NCI-H2171 (cell line): ENCODE measurements at places on chromosomes 11 and 22.

GRCh38 chr22:37880668-37881440 lies 25.2 kb upstream of the MICALL1 start:
- no peak for DNase-seq

DNA sequence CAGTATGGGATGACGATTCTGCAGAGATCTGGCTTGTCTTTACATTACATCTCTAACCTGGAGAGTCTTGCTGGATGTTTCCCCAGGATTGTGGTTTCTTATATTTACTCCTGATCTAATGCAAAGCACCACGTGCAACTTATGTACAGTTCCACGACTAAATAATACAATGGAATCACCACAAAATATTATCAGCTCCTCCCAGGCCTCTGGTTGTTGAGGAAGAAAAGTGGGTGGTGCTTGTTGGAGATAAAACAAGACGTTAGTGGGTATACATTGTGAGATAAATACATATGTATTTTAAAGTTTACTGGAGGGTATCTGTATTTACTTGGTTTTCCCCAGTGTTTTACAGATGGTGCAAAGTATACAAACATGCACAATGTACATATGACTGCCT lies 569.7 kb downstream of the NTM start:
- no peak for DNase-seq

DNA sequence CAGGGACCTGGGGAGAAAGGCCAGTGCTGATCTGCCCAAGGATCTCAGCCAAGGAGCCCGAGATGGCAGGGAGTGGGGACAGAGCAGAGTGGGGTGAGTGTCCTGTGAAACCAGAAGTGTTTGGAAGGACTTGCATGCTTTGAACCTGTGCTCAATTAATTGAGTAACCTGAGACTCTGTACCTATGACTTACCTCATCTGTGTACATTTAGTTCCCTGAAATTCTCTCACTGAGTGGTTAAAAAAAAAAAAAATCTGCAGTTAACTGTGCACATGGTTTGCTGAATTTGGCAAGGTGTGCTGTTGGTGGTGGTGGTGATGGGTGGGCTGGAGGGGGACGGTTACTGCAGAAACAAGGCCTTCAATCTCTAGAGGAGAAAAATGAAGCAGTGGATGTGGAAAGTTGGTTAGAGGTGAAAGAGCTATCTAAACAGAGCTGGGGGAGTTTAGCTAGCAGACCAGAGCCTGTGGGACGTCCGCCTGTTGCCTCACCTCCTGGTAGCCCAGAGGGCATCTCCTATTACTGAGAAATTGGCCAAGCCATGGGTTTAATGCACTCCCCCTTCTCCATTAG lies 8.3 kb upstream of the SORL1-AS1 start:
- no peak for DNase-seq

GRCh38 chr11:35082321-35083180 lies 56.4 kb upstream of the CD44 start:
- no peak for DNase-seq

DNA sequence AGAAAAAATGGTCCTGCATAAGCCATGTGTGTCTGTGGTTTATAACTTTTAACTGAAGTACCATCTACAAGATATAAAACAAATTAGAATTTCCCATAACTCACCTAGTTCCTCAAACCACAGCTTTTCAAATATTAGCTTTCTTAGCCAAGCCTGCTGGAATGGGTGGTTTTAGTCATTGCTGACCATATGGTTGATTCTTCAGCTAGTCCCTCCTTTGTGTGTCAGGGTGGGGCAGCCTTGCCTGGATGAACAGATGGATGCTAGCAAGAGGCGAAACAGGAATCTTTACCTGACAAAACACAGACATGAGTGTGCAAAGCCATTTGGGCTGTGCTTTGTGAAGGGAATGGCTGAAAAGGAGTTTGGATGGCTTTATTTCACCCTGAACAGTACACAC lies 6.9 kb upstream of the B3GNT6 start:
- DNase-seq: peak; percentile 39

- no peak for DNase-seq
Measured at GRCh38 chr22:39317775-39318506, 1.5 kb downstream of the RPL3 start.

DNA sequence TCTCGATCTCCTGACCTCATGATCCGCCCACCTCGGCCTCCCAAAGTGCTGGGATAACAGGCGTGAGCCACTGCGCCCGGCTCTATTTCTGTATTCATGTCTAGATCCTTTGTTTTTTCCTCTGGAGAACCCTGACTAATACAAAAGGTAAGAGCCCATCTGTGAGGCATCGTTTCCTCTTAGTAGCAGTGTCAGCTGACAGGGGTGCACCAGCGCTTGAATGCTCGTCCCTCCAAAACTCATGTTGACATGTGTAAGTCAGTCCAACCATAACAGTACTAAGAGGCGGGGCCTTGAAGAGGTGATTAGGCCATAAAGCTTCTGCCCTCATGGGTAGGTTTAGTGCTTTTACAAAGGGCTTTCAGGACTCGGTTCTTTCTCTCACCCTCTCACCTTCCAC lies 470.1 kb upstream of the B3GAT1 start:
- no peak for DNase-seq

- peak; percentile 2 for DNase-seq
Measured at GRCh38 chr11:133078591-133079404, 453.5 kb downstream of the OPCML start.

DNA sequence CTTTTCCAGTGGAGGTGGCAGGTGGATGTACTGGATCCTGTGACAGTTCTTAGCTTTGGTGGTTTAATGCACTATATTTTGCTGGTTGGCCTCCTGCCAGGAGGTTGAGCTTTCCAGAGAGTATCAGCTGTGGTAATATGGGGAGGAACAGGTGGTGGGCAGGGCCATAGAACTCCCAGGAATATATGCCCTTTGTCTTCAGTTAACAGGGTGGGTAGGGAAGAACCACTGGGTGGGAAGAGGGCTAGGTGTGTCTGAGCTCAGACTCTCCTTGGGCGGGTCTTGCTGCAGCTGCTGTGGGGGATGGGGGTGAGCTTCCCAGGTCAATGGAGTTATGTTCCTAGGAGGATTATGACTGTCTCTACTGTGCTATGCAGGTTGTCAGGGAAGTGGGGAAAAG lies 203.8 kb downstream of the DLG2 start:
- no peak for DNase-seq

DNA sequence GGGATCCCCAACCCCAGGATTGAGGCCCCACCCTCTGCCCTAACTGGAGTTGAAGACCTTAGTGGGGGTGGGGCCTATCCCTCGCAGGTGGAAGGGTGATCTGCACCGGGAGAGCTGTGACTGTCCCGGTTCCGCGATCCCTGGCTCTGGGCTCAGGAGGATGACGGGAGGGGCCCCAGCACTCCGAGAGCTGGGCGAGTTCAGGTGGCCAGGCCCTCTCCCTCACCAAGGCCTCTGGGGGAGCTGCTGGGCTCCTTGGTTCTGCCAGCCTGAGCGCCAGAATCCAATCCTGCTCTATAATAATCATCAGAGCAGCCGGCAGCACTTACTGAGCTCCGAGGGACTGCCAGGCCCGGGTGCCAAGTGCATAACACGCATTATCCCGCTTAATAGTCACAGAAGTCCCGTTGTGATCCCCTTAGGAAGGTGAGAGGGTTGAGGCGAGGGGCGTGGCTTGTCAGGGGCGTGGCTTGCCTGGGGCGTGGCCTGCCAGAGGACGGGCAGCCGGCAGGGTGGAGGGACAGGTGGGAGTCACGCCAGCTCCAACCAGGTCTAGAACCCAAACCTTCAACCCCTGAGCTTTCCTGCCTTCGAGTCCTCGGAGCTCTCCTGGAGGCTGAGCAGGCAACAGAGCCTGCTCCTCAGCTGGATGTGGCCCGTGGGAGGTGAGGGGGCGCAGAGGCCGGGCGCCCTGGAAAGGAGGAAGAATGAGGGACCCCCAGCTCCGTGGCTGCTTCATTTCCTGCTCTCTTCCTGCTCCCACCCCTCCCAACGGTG lies 7.3 kb upstream of the SYT7 start:
- peak; percentile 41 for DNase-seq

DNA sequence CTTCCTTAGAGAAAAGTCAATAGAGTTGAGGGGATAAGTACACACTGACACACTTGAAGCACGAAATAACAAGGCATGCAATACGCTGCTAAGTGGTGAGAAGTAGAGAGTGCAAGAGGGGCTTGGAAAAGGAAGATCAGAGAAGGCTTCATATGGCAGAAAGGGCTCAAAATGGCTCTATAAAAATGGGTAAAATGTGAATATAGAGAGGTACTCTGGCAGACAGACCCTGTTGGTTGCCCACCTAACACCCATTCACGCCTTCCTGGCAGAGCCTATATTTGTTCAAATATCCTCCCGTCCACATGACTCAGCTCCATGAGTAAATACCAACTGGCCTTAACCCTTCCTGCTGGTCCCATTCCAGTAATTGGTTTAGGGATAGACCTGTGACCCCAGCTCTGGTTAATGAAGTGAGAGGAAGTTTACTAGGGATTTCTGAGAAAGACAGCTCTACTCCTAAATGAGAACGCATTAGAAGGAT lies 38.9 kb upstream of the CCDC34 start:
- no peak for DNase-seq

DNA sequence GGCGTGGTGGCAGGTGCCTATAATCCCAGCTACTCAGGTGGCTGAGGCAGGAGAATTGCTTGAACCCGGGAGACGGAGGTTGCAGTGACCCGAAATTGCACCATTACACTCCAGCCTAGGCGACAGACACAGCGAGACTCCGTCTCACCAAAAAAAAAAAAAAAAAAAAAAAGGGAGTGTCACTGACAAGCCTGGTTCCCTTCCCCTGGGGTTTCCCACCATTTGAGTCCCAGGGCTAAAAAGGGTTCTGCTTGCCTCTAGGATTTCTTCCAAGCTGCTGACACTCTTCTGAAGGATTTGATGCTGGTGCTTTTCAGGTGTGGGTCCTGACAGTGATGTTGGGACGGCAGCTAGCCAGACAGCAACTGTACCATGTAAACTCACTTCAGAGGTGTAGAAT lies 1.3 kb upstream of the CCDC88B start:
- peak; percentile 78 for DNase-seq

DNA sequence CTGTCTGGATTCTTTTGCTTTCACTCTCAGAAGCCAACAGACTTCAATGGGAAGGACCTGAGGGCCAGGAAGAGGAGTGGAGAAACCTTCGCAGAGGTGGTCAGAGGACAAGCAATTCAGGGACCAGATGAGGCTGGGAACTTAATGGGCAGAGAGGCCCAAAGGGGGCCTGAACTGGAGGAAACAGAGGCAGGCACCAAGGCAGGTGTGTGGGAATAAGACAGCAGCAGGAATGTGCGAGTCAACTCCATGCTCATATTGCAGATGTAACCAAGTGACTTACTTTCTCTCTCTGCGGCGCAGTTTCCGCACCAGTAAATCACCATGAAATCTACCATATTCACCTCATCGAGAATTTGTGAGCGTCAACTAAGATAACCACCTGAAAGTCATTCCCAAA lies 669.1 kb downstream of the NTM start:
- DNase-seq: no peak

- no peak for DNase-seq
Measured at GRCh38 chr11:73034777-73035176, 107.3 kb downstream of the FCHSD2 start.

GRCh38 chr11:108733479-108734116 lies 68.7 kb downstream of the DDX10 start:
- no peak for DNase-seq

DNA sequence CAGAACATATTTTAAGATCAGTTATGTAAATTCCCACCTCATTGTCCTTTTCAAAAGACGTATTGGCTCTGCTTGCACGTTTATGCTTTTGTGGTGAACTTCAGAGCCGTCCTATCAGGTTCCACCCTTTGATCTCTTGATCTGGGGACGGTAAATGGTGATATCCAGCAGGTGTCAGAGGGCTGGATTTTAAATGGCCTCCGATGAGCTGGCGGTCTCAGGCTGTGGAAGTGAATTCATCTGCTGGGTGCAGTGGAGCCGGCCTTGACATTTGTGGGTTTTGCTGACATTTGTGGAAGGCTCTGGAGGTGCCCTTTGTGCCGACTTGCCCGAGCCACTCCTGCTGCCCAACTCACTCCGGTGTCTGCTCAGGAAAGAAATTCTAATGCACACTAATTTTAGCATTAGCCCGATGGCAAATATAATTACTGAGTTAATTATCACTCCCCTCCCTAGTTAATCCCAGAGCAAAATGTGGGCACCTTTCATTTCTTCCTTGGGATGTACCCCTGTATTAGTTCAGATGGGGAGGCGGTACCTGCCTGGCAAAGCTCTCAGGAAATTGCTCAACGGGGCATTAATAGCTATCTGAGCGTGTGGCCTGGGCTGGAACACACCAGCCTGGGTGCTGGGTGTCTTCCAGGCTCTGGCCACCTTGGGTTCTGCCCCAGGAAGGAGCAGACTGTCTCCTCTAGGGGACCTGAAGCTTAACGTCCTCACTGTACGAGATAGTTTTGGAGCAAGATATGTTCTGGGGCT lies 9.1 kb downstream of the LRP5 start:
- DNase-seq: no peak

GRCh38 chr11:120527111-120527761 lies 15.7 kb downstream of the GRIK4 start:
- no peak for DNase-seq

- no peak for DNase-seq
Measured at GRCh38 chr11:23257556-23257955, 397.3 kb upstream of the CCDC179 start.

- no peak for DNase-seq
Measured at GRCh38 chr11:4030197-4030596, 64.4 kb upstream of the RRM1 start.

- DNase-seq: no peak
Measured at GRCh38 chr11:13040969-13041561, 31.9 kb downstream of the RASSF10 start.

- peak; percentile 17 for DNase-seq
Measured at GRCh38 chr11:59551659-59552521, 40.6 kb downstream of the OR4D9 start.

- no peak for DNase-seq
Measured at GRCh38 chr11:14331476-14332136, 27.4 kb downstream of the RRAS2 start.

DNA sequence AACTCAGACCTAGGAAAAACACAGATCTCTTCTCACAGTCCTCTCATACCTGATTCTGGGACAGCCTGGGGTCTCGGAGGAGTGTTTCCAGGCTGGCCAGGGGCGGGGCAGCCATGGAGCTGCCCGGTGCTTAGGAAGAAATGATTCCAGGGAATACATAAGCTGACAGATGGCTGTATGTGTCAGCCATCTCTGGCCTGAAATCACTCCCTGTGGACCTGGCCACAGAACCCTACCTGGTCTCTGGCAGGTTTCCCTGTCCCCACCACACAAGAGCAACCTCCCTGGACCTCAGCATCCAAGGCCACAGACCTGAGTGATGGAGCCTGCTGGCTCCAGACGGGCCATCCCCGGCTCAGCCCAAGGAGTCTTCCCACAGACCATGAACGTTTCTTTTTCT lies 10.0 kb downstream of the GGA1 start:
- DNase-seq: no peak

GRCh38 chr22:24401931-24402367 lies 25.4 kb upstream of the ADORA2A start:
- DNase-seq: no peak
